ENCODE measurements at places on chromosomes 13 and 19. TPM values are rescaled to one million over a fixed set of nuclear protein-coding genes. Genes with fewer than 3 reads are reported as not detected.
A peak's percentile ranks its signal among the peaks of the same experiment; 100 is the strongest.

DNA sequence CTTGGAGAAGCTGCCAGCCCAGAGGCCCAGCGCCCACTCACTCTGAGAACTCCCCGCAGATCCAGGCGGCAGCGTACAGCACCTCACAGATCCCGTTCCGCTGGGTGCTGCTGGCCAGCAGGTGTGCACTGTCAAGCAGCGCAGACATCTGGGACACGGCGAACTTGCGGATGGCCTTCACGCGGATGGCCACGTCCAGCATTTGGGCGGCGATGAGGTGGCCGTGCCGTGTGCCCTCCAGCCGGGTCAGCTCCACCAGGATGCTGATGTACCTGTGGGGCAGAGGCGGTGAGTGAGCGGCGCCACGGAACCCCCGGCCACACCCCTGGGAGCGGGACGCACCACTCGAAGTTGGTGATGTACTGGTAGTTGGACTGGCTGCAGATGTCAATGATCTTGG lies 24.1 kb downstream of the IZUMO4 start:
- no peaks in the 10 kb centered on the region for H3K4me1 ChIP-seq
- H3K36me3 ChIP-seq = no peaks in the 10 kb centered on the region
- no peak overlapping the region for H3K27ac ChIP-seq

DNA sequence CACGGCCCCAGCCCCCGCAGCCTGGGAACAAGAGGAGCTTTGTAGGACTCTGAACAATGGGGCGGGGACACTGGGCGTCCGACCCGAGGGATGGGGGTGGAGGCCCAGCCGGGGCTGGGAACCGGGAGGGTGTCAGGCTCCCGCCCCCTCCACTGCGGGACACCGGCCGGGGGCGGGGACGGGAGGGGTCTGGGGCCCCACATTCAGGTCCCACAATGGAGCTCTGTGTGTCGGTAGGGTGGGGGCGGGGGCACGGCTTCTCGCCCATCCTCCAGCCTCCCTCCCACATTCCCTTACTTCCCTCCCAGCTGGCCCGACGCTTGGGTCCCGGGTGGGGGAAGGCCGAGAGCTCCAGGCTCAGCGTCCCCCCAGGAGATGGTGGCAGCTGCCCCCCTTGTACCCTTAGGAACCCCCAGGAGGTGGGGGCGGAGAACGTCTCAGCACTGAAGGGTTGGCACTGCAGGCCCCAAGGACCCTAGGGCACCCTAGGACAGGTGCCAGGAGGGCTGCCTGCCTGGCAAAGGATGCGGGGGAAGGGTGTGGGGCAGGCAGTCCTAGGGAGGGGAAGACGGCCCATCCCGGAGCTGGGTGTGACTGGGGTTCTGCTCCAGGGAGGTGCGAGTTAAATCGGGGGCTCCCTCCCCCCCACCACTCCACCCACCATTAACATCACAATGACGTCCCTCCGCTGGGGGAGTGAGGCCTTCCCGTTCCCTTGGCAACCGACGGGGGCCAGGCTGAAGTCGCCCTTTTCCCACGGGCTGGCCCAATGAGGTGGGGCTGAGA lies 5.3 kb downstream of the TTYH1 start:
- H3K36me3 ChIP-seq = no peaks in the 10 kb centered on the region
- H3K4me1 ChIP-seq = peaks cover 44% of the 10 kb centered on the region
- no peaks in the 10 kb centered on the region for H3K27me3 ChIP-seq

- no peak for DNase-seq
- H3K27me3 ChIP-seq = peaks cover 2% of the 10 kb centered on the region
- no peak within 1 kb of the TSS for H3K4me3 ChIP-seq
- no peaks in the 10 kb centered on the region for H3K36me3 ChIP-seq
- H3K4me1 ChIP-seq = no peaks in the 10 kb centered on the region
Measured at GRCh38 chr19:50952910-50953309, at the start of gene KLK5. Gene KLK5 (minus strand): TSS chr19:50953038. CDS start chr19:50952657, 381 bp downstream.

The SSBP4 gene
- total RNA-seq = 50.5 TPM

GRCh38 chr19:45577111-45577905 lies 7.3 kb downstream of the OPA3 start:
- DNase-seq = no peak
- peak overlapping the region; percentile 63 for H3K27ac ChIP-seq
- no peaks in the 10 kb centered on the region for H3K27me3 ChIP-seq
- H3K4me3 ChIP-seq = no peak overlapping the region

DNA sequence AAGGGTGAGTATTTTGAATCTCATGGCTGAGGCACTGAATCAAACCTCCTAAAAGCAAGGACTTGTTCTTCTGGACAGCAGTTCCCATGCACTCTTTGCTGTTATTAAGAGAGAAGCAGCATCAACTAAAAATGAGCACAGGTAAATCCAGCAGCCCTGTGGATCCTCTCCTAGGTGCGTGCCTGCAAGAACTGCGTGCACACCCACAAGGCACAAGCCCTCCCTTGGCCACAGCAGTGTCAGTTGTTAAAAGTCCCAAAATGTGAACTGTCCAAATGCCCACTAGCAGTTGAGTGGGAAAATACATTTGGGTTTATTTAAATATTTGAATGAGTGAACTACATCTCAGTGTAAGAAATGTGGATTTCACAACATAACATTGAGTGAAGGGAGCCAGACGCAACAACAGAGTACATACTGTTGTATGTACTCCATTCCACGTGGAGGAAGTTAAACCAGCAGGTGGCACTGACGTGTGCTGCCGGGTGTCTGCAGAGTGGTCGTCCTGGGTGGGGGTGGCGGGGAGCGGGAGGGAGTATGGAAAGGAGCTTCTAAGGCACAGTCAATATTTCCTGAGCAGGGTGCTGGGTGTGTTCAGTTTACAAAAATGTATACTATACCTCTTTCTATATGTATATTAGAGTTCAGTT lies 266.4 kb downstream of the NALCN start:
- peak; percentile 62 for DNase-seq
- no peak overlapping the region for H3K4me3 ChIP-seq
- no peak overlapping the region for H3K27ac ChIP-seq
- no peaks in the 10 kb centered on the region for H3K36me3 ChIP-seq
- H3K27me3 ChIP-seq = no peaks in the 10 kb centered on the region

All from neural progenitor cell (in vitro differentiated cells).